Urinary bladder (tissue), 4 donors: ENCODE measurements at places on chromosomes 2 and 18.

GRCh38 chr2:73920577-73921545 is 5.8 kb upstream of the DGUOK start:
- DNase-seq = no peak

DNA sequence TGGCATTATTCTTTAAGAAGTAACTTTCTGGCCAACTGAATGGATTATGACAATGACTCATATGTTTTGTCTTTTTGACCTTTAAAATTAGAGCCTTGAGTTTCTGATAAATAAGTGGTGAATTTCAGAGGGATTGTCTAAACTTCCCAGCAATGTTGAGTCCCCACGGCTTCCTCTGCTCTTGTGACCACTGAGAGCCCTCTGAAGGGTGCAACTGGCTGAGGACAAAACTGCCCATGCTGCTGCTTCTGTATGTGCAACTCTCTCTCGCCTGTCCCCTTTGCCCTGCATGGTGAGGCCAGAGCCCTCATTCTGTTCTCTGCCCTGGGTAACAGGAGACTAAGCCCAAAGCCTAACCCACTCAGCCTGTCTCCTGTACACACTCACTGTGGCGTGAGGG is 52.7 kb upstream of the SLC14A1 start:
- no peak for DNase-seq

DNA sequence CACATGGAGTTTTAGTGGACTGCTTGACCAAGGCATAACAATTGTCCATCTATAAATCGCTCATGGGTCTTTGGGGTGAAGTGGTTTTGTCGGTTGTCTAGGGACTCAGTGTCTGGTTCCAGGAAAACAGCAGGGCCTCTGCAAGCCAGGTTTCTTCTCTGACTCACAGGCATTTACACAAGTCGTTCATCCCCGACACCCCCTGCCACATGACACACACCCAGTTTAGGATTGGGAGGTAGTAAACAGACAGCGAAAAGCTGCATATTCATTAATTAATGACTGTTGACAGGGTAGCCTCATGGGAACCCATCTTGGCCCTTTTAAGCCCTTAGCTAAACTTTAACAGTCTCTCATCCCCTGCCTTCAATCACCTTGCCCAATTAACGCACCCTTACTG is 194.8 kb upstream of the ACVR2A start:
- no peak for DNase-seq

DNA sequence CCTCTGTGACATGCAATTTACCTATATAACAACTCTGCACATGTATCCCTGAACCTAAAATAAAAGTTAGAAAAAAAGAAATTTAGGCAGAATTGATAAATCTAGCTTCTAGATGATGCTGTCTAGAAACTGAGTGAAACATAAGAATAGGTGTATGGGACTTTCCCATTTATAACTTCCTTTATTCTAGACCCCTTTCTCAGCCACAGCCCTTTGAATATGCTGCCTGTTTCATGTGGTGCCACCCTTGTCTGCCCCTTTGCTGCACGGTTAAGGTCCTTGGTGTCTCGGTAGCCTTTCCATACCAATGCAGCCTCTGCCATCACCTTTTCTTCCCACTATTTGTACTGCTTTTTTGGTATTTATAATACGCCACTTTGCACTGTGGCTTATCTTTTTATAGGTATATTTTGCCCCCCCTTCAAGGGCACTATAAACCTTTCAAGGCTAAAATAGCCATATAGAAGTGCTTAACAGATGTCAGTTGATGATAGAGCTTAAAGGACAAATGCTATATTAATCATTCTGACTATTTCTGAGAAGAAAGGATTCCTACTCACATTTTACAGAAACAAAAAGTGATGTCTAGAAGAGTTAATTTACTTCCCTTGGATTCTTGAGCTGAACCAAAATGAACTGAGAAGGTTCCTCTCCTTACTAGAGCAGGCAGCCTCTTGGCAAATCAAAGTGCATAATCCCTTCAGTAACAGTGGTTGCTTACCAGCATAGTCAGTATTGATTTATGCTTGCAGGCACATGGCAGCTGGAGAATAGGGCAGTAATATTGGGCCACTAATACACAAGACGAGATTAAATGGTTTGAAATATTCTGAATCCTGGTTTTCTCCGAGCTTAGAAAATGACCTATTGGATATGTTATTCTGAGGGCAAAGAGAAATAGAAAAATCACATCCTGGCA is 88.1 kb upstream of the CYP26B1 start:
- DNase-seq = no peak

DNA sequence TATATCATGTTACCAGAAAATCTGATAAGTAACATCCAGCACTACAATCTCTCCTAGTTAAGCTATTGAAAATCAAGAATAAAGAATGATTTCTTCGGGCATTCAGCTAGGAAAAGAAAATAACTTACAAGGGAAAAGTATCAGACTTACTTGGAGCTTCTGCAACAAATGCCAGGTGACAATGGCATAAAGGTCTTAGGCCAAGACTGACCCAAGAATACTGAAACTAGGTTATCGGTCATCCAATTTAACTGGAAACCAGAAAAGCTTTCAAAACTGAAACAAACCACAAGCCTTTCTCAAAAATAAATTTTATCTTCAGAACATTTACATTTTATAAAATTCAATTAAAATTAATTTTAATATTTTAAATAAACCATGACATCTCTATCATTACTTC is 214.0 kb upstream of the CCDC68 start:
- DNase-seq = no peak

- no peak for DNase-seq
These were observed 112.2 kb downstream of the SRBD1 start for GRCh38 chr2:45498661-45499550.

- no peak for DNase-seq
These were observed 140.6 kb downstream of the NETO1 start for GRCh38 chr18:72727038-72727655.

- DNase-seq = no peak
These were observed 48.4 kb upstream of the NEMP2 start for GRCh38 chr2:190582736-190583506.

GRCh38 chr2:24909555-24910177 is 10.4 kb downstream of the ADCY3 start:
- no peak for DNase-seq

GRCh38 chr2:165280356-165280755 is 41.1 kb downstream of the SCN2A start:
- no peak for DNase-seq

DNA sequence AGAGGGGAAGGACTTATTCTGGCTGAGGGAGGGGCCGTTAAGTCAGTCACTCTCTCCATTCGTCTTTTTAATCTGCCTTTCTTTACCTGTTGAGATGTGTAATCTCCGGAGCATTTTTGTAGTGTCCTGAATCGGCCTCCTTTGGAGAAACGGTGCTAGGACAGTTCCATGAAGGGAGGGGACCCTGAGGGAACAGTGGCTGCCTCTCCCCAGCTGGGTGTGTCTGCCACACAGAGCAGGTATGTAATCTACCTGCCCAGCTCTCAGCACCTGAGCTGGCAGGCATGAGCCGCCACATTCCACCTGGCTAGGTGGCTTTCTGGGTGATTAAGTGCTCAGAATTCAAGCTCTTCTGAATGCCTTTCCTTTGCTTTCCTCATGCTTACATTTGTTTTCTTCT is 131.2 kb downstream of the WDSUB1 start:
- DNase-seq = no peak

DNA sequence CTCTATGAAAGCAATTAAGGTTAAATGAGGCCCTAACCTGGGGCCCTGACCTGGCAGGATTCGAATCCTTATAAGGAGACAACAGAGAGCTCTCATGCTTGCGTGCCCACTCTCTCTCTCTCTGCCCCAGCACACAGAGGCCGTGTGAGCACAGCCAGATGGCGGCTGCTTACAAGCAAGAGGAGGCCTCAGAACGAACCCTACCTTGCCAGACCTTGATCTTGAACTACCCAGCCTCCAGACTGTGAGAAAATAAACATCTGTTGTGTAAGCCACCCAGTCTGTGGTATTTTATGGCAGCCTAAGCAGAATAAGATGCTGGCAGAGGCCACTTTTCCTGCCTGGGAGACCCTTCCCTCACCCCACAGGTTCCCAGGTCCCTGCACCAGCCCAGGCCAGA is 5.2 kb upstream of the UBE2F start:
- DNase-seq = no peak

- DNase-seq = no peak
These were observed 501.5 kb downstream of the ERBB4 start for GRCh38 chr2:212037062-212037461.

DNA sequence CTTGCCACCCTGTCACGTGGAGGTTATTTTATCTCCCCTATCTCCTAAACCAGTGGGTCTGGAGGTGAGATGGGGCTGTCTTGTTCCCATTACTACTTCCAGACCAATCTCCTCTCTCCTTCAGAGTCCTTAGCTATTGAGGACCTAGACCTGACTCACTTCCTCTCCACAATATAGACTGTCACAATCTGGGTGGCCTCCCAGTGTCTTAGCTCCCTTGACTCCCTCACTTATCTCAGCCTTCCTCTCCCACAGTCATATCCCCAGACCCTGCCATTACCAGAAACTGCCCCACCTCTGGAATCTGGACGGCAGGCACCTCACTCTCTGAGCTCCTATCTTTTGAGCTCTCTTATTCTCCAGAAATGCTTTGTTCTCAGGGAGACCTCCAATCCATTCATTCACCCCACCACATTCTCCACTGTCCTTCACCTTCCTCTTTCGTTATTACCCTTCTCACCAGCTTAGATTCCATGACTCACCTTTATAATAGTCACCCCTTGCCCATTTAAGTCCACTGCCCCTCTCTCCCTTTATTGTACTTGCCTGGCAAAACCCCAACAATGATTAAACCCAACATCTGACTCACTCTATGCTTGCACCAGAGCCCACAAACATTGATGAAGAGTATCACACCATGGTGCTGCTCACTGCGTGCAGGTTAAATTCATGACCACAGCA is 23.3 kb upstream of the SIX3 start:
- DNase-seq = no peak

DNA sequence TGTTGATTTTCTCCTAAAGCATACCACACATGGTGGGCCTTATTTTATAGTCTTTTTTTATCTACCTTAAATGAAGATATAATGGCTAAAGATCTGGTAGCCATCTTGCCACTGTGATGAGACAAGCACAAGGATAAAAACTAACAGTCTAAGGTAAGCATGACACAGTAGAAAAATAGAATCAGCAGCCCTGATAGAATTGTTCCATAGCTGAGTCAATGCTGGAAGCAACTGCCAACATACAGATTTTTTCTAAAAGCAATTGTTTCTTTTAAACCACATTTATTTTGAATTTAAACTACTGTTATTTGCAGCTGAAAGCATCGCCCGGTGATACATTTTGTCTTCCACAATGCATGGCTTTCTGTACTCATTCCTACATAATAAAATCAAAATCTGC is 1091.5 kb upstream of the CHAC2 start:
- no peak for DNase-seq

GRCh38 chr2:107825206-107825563 is 1.5 kb upstream of the RGPD4 start:
- DNase-seq = no peak

GRCh38 chr2:227206406-227206805 is 42.0 kb downstream of the COL4A3 start:
- DNase-seq = no peak

- DNase-seq = no peak
These were observed 91.2 kb downstream of the TWIST2 start for GRCh38 chr2:238939074-238939473.

DNA sequence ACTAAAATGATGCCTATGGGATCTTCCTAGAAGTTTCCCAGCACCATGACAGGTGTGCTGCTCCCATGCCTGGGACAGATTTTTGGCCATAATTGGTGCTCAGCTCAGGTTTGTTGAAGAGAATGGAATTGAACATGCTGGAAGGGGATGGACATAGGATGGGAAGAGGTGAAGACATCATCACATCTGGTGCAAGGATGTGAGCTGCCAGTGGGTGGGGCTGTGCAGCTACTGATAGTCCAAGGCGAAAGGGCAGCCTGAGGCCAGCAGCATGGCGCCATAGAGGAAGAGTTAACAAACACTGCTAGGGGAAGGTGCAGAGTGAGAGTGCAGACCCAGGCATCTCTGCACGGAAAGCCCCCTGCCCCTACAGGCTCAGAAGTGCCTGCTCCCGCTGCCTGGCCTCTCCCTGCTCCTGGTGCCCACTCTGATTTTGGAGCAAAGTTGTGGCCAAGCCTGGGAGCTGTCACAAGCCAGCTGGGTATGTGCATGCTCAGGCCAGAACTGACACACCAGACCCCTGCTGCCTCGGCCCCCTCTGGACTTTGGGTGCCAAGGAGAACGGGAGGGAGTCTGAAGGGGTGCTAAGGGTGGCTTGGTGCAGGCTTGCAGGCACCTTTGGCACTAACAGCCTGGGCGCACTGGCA is 178.6 kb downstream of the ZBTB7C start:
- no peak for DNase-seq

- no peak for DNase-seq
These were observed 316.2 kb upstream of the REV1 start for GRCh38 chr2:99805930-99806476.

DNA sequence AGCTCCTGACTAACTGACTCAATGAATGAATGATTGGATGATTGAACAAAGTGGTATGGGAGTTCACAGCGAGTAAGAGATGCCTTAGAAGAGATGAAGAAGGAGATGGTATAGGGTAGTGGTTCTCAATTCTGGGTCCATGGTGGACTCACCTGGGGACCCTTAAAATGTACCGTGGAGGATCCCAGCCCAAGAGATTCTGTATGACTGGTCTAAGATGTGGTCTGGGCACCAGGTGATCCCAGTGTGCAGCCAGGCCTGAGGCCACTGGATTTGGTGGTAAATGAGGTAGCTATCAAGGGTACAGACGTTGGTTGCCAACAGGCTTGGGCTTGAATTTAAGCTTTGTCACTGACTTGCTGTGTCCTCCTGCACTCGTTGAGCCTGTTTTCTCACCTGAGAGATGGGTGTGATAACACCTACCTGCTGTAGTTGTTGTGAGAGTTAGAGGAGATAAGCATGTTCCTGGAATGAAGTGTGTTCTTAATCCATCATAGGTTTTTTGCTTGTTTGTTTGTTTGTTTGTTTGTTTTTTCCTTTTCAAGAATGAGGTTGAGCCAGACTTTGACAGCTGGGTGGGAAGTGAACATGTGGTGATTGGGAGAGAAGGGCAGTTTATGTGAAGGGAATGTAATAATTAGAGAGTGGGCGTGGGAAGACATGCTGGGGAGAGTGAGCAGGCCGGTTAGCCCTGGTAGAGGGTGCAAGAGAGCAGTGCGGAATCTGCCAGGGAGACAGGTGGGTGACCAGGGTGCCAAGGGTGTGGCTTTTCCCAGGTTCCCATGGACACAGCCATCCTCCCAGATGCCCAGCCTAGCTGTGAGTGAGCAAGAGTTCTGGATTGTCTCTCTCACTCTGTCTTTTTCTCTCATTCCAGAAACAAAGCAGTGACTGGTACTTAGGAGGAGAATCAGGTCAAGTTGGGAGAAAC is 31.4 kb upstream of the IL1B start:
- no peak for DNase-seq

- no peak for DNase-seq
These were observed 13.1 kb downstream of the ARMC9 start for GRCh38 chr2:231211486-231211885.

- DNase-seq = no peak
These were observed 54.2 kb downstream of the HK2 start for GRCh38 chr2:74887960-74888700.

- DNase-seq = no peak
These were observed 632.1 kb upstream of the HS6ST1 start for GRCh38 chr2:128950758-128951157.

GRCh38 chr2:94874277-94874997 is 3.2 kb downstream of the TEKT4 start:
- no peak for DNase-seq

- no peak for DNase-seq
These were observed 787.2 kb downstream of the TDRD15 start for GRCh38 chr2:21910832-21911507.

GRCh38 chr18:33128581-33128980 is 311.9 kb downstream of the CCDC178 start:
- no peak for DNase-seq
